ENCODE measurements at places on chromosomes 13 and 19. TPM values are rescaled to one million over a fixed set of nuclear protein-coding genes. Genes with fewer than 3 reads are reported as not detected.

NXNL1 gene
- total RNA-seq: not detected

GRIN3B gene
- 1.8 TPM for total RNA-seq

EIF3K gene
- total RNA-seq: 684 TPM

MBD3L2 gene
- total RNA-seq: not detected
